Activated T-cell treated with anti-CD3 and anti-CD28 coated beads for 48 hours (primary cell): ENCODE measurements at places on chromosomes 12 and 14.

- DNase-seq = no peak
Measured at GRCh38 chr12:41917938-41918341, 226.7 kb downstream of the GXYLT1 start.

- DNase-seq = no peak
Measured at GRCh38 chr12:44158746-44159145, 322.9 kb downstream of the TMEM117 start.

DNA sequence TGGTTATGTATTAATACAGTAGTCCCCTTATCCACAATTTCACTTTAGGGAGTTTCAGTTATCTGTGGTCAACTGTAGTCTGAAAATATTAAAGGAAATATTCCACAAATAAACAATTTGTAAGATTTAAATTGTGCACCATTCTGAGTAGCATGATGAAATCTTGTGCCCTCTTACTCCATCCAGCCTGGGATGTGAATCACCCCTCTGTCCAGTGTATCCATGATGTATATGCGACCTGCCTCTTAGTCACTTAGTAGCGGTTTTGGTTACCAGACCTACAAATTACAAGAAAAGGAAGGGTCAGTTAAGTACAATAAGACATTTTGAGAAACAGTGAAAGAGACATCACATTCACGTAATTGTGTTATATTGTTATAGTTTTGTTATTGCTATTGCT is 39.9 kb upstream of the MDGA2 start:
- DNase-seq = no peak

DNA sequence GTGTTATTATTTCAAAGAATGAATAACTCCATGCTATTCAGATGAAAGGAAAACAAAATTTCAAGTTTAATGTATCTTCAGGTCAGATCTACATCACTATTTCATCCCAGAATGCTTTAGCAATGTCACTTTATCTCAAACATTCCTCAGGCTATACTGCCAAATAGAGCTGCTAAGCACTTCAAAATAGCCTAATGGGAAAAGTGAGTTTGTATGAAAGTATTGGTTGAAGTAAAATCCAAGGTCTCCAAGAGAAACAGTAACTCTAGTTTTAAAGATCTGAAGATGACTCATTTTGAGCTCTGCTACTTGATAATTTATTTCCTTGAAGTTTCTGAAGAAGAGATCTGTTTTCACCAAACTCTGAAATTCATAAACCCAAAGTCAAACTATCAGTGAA is 466.2 kb upstream of the FOXG1 start:
- DNase-seq = no peak

GRCh38 chr12:45433441-45433868 is 217.6 kb downstream of the ANO6 start:
- DNase-seq = no peak

GRCh38 chr12:100295764-100296555 is 29.0 kb downstream of the SCYL2 start:
- DNase-seq = no peak

GRCh38 chr12:120470150-120470784 is 719 bp upstream of the SRSF9 start:
- no peak for DNase-seq

DNA sequence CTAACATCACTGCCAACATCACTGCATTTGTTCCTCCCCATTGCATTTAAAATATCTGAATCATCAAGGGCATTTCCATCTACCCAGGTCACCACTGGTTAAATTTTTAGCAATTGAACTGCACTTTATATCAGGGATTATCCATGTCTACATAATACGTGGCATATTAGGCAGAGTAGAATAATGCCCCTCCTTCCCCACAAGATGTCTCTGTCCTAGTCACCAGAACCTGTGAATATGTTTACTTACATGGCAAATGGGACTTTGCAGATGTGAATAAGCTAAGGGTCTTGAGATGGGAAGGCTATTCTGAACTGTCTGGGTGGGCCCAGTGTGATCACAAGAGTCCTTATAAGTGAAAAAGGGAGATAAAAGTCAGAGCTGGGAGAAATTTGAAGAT is 181.7 kb upstream of the ARID2 start:
- DNase-seq = no peak
